CD8-positive, alpha-beta T cell (primary cell): ENCODE measurements at places on chromosomes 5 and 9.

- DNase-seq, result no peak
Observed at GRCh38 chr5:142894315-142894714, 124.1 kb downstream of the ARHGAP26 start.

DNA sequence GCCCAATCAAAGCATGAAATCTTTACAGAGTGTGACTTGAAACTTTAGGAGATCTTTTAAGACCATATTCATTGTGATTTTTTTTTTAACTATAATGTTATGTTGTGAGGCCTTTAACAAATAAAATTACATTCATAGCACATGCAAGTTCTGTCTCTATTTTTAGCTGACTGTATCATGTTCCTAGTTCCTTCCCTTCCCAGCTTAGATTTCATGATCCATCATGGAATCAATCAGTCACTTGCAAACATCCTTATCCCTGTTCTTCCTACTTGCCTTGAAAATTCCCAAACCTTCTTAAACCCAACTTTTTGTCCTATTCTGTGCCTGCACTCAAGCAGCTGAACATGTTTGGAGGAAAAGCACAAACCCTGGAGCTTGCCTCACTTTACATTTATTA, 141.8 kb downstream of the DMXL1 start:
- DNase-seq, result no peak

DNA sequence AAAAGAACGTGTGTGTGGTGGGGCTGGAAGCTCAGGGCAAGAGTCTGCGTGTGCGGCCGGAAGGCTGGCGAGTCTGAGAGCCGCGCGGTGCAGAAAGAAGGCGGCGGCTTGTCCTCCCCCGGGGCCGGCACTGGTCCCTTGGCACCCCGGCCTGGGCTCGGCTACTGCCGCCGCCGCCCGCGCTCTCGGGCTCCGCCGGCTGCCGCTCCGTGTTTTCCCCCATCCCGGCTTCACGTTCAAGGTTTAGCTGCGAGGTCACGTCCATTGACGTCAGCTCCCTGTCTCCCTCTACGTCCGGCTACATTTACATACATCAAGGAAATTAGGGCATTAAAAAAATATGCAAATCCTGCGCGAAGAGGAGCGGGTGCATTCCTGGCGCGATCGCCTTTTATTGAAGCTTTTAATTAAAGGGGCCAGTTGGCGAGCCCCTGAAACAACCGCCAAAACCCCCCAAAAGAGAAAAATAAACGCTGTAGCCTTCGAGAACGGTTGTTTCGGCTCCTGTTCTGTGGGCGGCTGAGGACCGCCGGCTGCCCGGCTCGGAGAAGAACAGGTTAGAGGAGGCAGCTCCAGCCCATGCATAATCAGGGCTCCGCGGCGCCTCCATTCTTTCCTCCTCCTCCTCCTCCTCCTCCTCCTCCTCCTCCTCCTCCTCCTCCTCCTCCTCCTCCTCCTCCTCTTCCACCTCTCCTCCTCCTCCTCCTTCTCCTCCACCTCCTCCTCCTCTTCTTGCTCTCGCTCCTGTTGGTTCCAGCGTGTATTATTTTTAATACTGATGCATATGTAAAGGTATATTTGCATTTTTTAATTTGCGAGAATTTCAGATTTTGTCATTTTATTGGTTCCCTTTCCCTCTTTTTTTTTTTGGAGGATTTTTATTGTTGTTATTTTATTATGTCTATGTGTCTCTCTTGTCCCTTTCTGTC, 207.0 kb downstream of the MEF2C start:
- DNase-seq, result peak; percentile 57

- DNase-seq, result peak; percentile 50
Observed at GRCh38 chr5:141814064-141814964, 63.9 kb downstream of the PCDH1 start.

GRCh38 chr9:21974722-21975409, 19.3 kb downstream of the CDKN2A start:
- peak; percentile 45 for DNase-seq

- DNase-seq, result peak; percentile 47
Observed at GRCh38 chr9:129626625-129627284, 792 bp downstream of the NTMT1 start.

DNA sequence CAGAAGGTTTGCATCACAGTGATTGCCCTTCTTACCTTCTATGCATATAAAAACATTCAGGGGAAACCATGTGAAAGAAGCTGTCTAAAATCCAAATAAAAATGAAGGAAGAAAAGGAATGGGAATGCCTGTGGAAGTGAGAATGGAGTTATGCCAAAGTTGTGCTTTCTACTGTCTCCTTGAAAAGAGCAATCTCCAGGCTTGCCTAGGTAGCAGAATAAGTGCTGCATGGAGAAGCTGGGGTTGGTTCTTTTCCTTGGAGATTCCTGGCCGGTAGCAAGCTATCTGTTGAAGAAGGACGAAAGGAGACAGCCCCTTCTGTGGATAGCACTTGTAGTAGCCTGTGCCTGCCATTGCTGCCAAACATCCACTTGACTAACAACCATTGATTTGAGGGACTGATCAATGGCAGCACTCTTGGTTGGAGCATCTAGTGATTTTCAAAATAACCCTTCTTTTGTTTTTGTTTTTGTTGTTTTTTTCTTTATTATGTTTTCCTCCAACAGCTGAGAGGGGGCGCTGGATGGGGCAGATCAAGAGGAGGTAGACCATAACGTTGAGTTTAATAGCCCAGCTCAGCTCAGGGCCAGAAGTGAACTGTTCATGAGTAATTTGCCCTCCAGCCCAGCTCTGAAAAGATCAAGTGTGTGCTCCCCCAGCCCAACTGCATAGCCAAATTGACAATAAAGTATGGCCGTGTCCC, 1.6 kb downstream of the PLCXD3 start:
- DNase-seq, result no peak

DNA sequence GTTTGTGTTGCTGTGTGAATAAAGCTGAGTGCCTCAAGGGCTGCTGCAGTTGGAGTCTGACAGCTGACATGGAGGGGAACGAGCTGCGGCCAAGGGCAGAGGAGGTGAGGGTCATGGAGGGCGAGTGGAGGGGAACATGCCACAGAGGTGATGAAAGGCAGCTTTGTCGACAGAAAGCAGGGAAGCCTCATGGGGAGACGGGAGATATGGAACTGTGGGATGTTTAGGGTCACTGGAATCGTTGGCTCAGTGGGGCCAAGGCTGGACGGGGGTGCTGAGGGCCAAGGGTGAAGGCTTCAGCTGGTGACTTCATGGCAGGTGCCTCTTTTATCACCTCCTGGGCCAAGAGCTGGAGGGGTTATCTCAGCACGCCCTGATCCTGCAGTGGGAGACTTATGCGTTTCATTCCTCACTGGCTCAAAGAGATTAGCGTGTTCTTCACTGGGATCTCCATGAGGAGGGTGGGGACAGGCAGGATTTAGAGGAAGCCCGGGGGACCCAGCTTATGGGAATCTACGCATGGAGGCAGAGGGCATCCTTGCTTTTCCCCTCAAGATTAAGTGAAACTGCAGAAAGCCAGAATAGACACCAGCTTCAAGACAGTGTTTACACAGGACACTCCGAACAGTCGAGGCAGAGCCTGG, 42.2 kb downstream of the FAM240B start:
- no peak for DNase-seq

- DNase-seq, result no peak
Observed at GRCh38 chr5:26828294-26828693, 210.1 kb downstream of the CDH9 start.

DNA sequence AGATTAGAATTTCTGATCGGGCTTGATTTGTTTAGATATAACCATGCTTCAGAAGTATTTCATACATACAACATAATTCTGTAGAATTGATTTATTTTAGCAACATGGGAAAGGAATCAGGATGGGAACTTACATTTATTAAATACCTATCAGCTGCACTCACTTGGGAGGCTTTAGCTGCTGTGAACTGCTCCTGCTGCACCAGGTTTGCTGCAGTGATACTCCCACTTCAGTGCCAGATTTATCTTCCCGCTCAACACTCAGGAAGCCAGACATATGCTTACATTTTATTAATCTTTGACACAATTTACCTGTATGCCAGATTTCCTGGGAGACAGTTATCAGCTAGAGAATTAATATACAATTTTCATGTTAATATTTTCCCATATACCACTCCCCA, 64.0 kb upstream of the PLCXD3 start:
- DNase-seq, result no peak

DNA sequence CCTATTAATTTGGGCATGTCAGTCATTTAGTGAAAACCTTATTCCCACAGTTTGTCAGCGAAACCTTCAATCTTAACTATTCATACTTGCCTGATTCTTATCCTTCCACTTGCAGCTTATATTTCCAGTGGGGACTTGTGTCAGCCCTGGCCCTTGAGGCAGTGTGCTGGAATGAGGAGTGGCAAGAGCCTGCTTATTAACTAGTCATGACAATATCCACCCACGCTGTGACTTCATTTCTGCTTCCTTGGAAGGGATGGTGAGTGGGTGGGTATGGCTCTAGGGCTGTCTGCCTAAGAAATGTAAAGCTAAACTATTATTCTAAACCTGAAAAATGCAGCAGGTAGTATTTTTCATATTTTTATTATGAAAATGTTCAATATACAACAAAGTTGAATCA, 34.0 kb upstream of the LURAP1L start:
- DNase-seq, result no peak
